ENCODE measurements at places on chromosomes 5 and 9. TPM values are rescaled to one million over a fixed set of nuclear protein-coding genes. Genes with fewer than 3 reads are reported as not detected.

- no peak for DNase-seq
Observed at GRCh38 chr5:97547430-97547829, 364.4 kb upstream of the RIOK2 start.

- no peak for DNase-seq
Observed at GRCh38 chr5:94103514-94104245, 362.3 kb upstream of the POU5F2 start.

DNA sequence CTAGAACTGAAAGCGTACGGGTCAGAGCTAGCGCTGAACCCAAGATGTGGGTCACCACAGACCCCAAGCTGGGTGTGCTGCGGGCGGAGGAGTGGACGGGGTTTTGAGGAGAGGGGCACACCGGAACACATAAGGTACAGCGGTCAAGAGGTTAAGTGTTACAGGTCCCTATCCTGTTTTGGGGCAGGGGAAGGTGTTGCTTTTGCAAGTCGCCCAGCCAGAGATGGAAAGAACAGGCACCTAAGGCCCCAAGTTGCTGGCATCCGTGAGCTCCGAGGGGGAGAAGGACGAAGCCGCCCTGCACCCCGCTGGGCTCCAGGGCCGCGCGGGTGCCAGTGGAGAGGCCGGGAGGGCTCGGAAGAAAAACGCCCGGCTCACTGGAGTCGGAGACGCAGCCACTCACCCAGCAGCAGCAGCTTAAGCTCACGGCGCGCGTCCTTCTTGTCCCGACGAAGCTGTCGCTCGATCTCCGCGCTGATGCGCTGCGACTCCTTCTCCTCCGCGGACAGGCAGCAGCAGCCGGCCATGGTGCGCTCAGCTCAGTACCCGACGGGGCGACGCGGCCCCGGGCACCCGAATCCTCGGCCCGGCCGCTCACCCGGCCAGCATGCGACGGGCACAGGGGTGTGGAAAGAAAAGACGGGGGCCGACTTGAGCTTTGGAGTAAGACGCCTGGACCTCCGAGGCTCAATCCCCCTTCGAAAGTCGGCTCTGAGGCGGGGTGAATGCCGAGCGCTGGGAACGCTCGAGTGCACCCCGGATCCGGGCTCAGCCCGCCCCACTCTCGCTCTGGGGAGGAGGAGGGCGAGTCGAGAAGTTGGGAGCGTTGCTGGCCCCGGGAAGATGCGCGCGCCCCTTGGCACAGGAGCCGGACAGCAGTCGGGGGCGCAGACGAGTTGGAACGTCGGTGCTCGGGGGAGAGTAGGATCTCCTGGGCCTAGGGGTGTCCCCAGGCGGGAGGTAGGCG, 572 bp downstream of the GNA14 start:
- DNase-seq, result no peak

GRCh38 chr9:77807281-77807683, 159.2 kb upstream of the GNA14 start:
- no peak for DNase-seq

- no peak for DNase-seq
Observed at GRCh38 chr5:19519448-19519847, 468.6 kb downstream of the CDH18 start.

GRCh38 chr5:9380109-9380508, 165.8 kb downstream of the SEMA5A start:
- no peak for DNase-seq

Gene BICD2
- total RNA-seq, result 42.6 TPM

Gene ANKRD31
- total RNA-seq, result 1.5 TPM

DNA sequence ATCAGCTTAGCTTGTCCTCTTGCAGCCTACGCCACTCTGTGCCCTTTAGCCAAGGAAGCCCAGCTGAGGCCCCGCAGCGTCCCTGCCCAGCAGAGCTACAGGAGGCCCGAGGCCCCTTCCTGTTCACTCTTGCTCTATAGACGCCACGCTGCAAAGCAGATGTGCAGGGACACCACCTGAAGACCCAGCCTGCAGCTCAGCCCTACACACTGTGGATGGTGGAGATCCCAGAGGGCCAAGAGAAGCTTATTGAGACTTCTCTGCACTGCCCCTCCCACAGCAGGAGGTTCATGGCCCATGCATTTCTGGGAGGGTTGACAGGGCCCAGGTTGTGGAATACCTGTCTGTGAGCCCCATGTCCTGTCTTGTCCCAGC, 33.6 kb downstream of the IRF1 start:
- DNase-seq, result no peak

GRCh38 chr9:105154723-105155191, 89.7 kb upstream of the SLC44A1 start:
- DNase-seq, result no peak

DNA sequence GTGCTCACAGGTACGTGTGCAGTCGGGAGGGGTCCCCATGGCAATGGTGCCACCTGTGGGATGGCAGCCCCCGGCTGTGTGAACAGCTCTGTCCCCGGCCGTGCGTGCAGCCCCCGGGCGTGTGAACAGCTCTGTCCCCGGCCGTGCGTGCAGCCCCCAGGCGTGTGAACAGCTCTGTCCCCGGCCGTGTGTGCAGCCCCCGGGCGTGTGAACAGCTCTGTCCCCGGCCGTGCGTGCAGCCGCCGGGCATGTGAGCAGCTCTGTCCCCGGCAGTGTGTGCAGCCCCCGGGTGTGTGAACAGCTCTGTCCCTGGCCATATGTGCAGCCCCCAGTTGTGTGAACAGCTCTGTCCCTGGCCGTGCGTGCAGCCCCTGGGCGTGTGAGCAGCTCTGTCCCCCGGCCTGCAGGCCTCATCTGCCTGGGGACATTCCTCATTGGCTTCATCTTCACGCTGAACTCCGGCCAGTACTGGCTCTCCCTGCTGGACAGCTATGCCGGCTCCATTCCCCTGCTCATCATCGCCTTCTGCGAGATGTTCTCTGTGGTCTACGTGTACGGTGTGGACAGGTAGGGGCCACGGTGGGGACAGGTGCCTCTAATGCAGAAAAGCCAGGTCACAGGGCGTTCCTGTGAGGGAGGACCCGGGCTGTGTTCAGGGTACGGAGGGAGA, 5.9 kb upstream of the SLC6A18 start:
- DNase-seq, result no peak

Gene LHX6
- total RNA-seq, result 5.0 TPM

DNA sequence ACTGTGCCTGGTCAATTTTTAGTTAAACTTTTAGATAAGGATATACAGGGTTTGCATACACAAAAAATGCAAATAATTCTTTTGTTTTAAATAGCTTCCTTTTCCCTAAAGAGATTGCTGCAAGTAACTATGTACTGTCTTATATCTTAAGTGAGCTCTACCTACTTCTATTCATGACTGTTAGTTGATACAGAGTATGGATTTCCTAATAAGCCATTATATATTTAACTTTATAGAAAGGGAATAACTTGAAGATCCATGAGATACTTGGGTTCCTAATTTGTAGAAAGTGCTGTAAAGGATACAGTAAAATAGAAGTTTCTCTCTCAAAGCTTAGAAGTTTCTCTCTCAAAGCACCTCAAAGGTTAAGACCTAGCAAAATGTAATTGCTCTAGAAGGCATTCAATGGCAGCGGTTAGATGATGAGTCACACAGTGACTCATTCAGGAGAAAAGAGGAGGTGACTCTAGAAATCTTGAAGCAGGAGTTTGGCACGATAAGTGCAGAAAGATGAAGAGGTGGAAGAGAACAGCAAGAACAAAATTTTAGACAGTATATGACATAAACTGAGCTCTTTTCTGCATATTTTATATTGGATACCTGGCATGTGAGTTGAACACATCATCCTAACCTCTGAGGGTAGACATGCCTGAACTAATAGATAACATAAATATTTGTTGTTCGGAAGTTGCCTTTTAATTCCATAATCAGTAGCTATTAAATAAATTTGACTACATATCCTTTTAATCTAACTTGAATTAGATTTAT, 5.5 kb upstream of the DNAJC21 start:
- DNase-seq, result no peak

Gene LMX1B
- total RNA-seq, result 1.5 TPM

GRCh38 chr9:90274725-90275124, 367.9 kb downstream of the DIRAS2 start:
- no peak for DNase-seq

DNA sequence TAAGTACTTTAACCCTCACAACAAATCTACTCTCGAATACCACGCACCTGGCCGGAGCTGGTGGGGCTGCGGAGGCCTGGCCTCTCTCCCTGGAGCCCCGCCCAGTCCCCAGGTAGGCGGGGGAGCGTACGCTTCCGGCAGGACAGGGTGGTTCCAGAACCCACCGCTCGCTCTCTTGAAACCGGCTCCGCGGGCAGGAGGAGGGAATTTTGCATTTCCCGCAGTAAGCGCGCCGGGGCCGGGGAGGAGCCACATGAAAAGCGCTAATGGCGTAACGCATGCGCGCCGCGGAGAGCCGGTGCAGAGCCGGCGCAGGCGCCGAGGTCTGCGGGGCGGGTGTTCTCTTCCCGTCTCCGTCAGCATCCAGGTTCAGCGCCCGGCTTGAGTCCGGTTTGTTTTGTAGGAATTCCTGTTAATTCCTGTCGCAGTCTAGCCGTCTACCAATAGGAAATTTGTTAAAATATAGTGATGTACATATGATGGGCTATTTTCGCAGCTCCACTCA, 20.8 kb downstream of the CAVIN4 start:
- peak; percentile 40 for DNase-seq

Gene SLC2A8
- 30.4 TPM for total RNA-seq

- DNase-seq, result no peak
Observed at GRCh38 chr5:23089286-23089685, 236.1 kb upstream of the CDH12 start.

- DNase-seq, result no peak
Observed at GRCh38 chr5:108145351-108145750, 236.5 kb downstream of the FBXL17 start.

DNA sequence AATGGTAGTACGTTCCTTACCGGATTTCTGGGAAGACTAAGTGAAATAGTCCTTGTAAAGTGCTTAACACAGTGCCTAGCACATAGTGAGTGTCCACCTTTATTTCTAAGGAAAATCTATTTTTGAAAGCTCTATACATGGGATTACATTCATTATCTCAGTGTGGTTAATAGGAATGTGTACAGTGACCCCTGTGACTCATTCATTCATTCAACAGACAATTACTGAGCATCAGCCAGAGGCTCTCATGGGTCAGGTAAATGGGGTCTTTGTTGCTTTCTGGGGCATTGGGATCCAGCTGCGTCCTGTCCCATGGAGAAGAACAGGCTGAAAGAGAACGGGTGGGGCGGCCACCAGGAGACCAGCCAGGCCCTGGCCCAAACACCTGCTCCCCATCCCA, 226.2 kb upstream of the TBC1D2 start:
- DNase-seq, result no peak

DNA sequence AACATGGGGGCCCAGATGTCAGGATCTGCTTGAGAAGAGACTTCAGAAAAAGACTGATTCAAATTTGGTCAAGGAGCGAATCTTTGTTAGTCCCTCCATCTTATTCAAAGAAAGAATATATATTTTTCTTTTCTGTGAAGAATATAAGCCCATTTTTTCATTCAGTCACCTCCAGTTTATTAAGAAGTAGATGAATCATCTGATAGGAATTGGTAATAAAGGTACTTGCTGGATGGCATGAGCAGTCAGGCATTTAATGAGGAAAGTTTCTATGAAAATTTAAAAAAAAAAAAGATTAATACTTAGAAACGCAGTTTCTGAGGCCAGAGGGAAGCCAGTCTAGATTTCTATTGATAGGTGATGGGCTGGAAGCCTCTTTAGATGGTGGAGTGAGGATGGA, 373.1 kb upstream of the SMC2 start:
- DNase-seq, result no peak
